ENCODE measurements at places on chromosomes 3 and 15.

DNA sequence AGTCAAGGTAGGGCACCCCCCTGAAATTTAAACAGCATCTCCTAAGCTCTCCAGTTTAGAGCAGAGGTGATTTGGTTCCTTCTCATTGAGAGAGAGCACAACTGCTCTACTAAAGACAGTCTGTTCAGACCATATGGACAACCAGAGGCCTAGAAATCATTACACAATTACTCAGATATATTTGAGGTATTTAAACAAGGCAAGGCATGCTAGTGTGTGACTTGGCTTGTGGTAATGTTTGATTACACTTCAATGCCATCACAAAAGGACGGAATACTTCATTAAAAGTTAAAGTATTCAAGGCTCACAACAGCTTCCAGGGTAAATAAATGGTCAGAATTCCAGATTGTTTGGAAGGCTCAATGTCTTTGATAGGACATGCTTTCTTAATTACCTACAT is 110.2 kb downstream of the LRTM1 start:
- DNase-seq, result no peak

- DNase-seq, result no peak
Measured at GRCh38 chr3:130895690-130896488, 2.0 kb downstream of the ATP2C1 start.

DNA sequence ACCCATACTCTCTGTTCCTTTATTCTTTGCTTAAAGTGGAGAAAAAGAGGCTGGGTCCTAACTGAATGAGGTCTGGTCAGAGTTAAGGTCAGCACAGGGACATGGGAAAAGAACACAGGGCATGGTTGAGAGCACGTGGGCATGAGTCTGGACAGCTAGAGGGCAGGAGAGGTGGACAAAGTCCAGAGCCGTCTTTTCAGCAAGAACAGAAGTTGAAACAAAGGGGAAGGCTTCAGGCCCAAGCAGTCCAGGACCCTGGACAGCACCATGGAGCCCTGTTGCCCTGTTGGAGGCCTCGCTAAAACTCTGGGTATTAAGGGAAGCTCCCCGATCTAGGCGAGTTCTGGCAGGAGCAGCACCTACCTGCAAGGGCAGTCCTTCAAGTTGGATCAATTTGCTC is 50.7 kb downstream of the XYLB start:
- peak; percentile 40 for DNase-seq

DNA sequence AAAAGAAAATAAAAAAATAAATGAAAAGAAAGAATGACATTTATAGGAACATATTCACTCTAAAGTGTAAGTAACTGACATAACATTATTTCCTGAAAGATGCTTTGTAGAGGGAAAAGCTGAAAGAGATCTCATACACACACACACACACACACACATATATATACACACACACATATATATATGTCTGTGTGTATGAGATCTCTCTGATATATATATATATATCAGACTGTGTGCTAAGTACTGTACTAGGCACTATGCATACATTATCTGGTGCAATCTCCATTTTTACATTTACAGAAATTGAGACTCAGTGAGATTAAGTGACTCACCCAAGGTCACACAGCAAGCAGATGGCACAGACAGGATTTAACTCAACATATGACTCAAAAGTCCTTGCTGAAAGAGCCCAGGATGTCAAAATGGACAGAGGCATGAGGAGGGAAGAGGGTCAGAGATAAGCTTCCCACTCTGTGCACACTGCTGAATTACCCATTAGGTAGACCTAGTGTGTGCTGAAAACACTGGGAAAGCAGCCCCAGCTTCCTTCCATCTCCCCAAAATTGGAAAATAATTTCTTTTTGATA is 15.0 kb downstream of the BHLHE40 start:
- peak; percentile 49 for DNase-seq

DNA sequence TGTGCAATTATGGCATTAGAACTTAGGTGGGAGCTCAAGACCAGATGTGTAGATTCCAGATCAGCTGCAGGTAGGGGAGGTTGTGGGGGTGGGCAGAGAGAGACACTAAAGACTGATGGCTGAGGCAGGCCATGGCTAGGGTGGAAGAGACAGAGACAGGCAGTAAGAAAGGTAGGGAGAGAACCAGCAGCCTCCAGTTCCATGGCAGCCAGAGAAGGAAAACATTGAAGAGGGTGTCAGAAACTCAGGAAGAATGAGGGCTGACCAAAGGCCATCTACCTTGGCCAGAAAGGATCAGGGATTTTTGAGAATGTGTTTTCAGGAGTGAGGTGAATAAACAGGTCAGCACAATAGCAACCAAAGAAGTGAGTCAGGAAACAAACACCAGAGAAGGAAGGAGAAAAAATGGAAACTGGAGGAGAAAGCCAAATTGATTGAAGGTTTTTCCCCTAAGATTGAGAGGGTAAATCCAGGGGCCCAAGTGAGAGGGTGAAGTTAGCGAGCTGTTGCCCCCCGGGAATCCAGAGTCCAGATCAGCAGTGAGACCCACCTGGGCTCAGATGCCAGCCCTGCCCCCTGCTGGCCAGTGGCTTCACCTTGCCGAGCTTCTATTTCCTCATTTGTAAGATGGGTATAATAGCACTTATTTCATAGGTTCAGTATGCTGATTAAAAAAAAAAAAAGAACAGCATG is 41.0 kb downstream of the ABHD2 start:
- no peak for DNase-seq

DNA sequence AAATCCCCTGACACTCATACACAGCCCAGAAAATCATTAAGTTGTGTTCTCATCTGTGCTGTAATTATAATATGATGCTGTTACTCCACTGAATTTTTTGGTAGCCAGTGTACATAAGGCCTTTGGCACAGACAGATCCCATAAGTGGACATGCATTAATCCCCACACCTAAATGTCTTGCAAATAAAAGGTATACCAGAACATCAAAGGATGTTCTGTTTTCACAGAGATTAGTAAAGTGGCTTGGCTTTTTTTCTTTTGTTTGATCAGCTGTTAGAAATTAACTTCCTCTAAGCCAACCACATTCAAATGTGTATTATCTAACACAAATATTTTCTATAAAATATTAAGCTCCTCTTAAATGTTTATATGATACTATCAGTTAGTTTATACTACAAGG is 2.7 kb downstream of the SST start:
- no peak for DNase-seq

GRCh38 chr3:56124546-56124945 is 343.7 kb downstream of the ERC2 start:
- DNase-seq, result no peak

- no peak for DNase-seq
Measured at GRCh38 chr15:33968224-33968623, at the start of gene CHRM5. CHRM5 (plus strand) TSS chr15:33968497; CDS start chr15:34062718, 94,221 bp downstream.

- DNase-seq, result peak; percentile 98
Measured at GRCh38 chr15:67105065-67105951, 39.9 kb downstream of the SMAD3 start.

GRCh38 chr3:88725440-88726165 is 381.8 kb upstream of the EPHA3 start:
- DNase-seq, result no peak

DNA sequence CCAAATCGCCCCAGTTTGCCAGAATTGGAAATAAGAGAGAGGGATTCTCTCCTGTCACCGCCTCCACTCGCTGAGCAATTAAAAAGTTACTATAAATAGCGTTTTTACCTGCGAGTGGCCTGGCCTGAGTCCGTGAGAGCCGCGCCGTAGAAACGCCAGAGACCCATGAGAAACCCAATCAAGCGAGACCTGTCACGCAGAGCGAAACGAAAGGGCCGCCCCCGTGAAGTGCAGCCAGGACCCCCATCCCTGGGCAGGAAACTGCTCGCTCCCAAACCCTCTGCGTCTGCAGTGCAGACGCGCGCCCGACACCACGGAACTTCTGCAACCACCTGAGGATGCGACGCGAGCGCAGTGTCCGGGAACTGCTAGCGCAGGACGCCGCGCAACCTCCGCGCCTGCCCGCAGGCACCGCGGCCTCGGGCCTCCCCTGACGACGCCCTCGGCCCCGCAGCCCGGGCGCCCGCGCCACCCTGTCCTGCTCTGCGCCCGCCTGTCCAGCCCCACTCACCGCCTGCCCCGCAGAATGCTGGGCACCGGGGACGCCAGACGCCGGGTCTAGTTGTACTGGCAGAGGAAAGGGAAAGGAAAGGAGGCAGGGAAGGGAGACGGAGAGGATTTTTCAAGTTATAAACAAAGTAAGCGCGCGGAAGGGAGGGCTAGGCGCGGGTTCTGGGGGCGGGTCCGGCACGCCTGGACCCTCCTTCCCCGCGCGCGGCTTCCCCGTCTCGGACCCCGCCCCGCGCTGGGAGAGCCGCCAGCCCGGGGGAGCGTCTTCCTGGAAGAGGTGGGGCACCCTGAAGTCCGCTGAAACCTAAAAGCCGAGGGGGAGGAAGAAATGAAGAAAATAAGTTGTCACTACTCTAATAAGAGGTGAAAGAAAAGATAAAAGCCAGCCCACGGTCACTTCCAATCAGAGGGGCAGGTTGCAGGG is at the start of gene PLSCR4:
Gene PLSCR4 (minus strand): TSS at position 657 of the 934 bp plus-strand sequence. CDS start 29,034 bp downstream, outside the sequence.
- DNase-seq, result peak; percentile 83

DNA sequence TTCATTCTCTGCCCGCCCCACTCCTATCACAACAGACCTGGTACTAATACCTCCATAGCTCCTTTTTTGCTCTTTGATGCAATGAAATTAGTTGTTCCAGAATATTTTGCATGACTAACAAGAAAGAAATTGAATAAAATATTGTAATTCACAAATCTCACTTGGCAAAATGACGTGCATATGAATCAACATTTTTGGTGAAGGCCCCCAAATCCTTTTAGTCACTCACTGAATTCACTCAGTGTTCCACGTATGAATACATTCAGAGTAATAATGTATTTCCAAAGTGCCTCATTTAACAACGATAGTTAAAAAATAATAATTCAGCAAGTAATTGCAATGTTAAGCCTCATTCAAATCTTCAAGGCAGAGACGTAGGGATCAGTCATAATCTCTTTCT is 148.6 kb upstream of the STRIT1 start:
- no peak for DNase-seq

DNA sequence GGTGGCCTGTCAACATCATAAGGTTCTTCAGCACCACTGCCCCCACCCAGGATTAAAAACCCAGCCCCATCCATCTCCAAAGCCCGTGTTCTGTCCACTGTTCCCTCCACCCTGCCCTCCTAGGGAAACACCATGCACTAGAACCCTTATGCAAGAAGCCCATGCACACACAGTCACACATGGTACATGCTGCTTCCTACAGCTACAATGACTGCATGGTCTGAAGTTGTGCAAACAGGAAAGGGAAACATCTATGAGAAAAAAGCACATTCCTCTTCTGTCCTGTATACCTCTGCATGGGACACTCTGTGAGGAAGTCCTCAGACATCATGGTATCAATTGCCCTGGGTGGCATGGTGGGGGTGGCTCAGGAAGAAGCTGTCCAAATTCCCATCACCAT is 108.6 kb upstream of the MRPS22 start:
- DNase-seq, result no peak

- DNase-seq, result peak; percentile 50
Measured at GRCh38 chr3:71226565-71227269, 356.8 kb downstream of the FOXP1 start.

DNA sequence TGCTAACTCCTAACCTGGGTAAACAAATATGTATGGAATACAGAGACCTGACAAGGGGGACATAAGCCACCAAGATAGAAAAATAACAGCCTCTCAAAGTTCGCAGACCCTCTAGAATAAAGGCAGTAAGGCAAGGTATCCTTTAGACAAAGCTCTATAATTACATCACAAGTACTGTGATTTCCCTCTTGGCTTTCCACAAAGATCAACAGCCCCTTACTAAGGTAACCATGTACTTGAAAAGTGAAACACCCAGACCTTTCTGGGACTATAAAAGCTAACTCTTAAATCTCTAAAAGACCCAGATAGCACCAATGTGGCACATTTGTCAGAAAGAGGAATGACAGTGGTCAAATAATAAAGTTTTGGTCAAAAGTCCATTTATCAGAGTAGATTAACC is 51.9 kb downstream of the TBL1XR1 start:
- no peak for DNase-seq

DNA sequence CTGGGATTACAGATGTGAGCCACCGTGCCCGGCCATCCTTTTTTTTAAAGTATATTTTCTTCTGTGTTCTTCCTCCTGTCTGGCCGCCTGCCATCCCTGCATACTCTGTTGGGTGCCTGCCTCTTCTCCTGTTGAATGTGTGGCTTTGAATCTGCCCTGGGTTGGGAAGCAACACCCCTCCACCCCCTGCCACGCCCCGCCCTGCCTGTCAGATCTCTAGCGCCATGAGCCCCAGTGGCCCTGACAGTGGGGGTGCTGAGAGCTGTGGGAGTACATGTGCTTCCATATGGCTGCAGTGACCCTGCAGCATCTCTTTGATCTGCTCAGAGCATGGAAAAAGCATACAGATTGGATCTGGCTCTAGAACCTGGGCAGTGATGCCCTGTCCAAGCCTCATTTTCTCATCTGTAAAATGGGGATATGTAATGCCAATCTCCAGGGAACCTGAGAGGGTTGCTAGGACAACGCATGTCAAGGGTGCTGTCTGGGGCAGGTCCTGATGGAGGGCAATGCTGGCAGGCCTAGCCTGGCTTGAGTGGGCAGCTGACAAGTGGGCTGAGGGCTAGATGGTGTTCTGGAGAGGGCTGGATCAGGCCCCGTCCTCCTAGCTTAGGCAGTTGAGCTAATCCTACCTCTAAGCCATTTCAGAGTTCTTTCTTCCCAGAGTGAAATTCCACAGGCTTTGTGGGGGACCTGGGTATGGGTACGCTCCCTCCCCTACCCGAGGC is 23.9 kb downstream of the CCDC13 start:
- DNase-seq, result no peak

DNA sequence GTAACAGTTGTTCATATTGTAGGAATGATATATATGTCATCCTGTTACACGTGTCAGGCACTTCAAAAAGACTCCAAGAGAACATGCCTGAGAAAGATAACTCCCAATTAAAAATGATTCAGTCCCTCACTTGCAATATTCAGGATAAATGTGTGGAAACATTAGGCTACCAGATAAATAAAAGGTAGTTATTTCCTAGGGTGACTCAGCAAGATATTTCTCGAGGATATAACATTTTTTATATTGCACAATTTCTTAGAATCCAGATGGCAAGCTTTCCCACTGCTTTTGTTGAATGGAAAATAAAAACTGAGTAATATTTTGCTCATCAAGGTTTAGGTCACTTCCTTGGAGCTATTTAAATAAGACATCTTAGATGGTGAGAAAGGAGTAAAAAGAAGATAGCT is 181.4 kb downstream of the GAP43 start:
- DNase-seq, result peak; percentile 91

DNA sequence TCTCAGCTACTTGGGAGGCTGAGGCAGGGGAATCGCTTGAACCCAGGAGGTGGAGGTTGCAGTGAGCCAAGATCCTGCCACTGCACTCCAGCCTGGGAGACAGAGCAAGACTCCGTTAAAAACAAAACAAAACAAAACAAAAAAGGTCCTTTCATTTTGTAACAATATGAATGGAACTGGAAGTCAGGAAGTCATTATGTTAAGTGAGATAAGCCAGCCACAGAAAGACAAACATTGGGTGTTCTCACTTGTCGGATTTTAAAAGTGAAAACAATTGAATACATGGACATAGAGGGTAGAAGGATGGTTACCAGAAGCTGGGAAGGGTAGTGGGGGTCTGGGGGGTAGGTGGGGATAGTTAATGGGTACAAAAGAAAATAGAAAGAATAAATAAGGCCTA is 12.5 kb upstream of the B3GALNT1 start:
- DNase-seq, result no peak
